ENCODE measurements at places on chromosomes 5 and 9. TPM values are rescaled to one million over a fixed set of nuclear protein-coding genes. Genes with fewer than 3 reads are reported as not detected.

RECK gene
- total RNA-seq, result 8.1 TPM

SLC22A4 gene
- total RNA-seq, result 0.10 TPM

LCN1 gene
- not detected for total RNA-seq

CCDC183 gene
- total RNA-seq, result 1.4 TPM

ADAMTSL2 gene
- not detected for total RNA-seq

STING1 gene
- total RNA-seq, result 277 TPM

GHR gene
- total RNA-seq, result not detected

DNA sequence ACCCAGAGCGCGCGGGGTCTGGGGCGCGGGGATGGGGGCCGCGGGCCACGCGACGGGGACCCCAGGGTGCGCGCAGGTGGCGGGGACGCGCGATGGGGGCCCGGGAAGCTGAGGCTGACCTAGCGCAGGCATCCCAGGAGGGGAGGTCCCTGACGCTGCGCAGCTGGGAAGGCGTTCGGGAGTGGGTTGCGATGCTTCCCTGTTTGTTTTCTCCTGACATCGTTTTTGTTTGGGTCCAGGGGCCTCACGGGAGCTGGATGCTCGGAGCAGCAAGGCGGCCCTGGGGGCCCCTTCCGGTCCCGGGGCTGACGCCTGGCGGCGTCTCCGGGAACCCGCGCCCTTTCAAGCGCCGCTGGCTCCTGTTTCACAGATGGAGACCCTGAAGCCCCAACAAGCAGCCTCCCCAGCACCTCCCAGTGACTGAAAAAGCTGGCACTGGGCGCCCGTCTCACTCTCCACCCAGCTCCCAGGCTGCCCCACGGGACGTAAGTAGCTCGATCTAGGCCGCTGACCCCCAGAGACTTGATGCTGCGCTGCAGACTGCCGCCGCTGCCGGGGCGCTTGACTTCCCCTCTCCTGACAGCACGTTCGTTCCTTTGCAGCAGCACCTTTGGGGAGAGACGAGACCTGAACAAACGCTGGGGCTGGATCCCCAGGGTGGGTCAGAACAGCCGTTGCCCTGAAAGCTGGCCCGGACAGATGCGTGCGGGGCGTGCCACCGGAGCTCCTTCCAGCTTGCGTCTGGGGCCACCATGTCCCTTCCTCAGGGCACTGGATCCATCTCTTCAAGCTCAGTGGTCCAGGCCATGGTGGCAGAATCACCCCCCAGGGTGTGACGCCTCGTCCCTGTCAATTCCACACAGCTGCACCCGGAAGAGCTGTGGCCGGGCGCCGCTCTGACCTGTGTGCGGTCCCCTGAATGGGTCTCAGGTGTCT is 593 bp downstream of the BRD3OS start:
- peak; percentile 56 for DNase-seq

- DNase-seq, result no peak
Observed at GRCh38 chr9:114613087-114613486, 2.0 kb downstream of the TMEM268 start.

GRCh38 chr5:125421006-125421405 is 674.6 kb upstream of the ZNF608 start:
- DNase-seq, result no peak

DNA sequence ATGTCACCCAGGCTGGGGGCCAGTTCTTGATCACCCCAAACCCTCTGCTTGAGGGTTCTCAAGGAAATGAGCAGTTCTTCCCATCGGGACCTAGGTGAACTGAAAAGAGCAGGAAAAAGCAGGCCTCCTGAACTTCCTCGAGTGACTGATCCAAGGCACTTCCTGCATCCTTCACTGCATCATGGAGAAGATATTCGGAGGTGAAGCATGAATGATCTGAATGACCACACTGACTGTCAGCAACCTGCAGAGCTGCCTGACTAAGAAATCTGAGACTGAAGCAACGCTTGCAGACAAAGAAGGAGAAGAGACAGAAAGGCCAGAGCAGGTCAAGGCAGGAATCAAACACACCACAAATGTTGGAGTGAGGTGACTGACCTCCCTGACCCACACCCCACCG is 420.2 kb downstream of the AGTPBP1 start:
- DNase-seq, result no peak

- no peak for DNase-seq
Observed at GRCh38 chr5:5602554-5602953, 180.1 kb downstream of the ICE1 start.

- DNase-seq, result no peak
Observed at GRCh38 chr9:137276473-137277328, 825 bp upstream of the TOR4A start.

GRCh38 chr9:131994364-131995125 is 85.1 kb downstream of the MED27 start:
- DNase-seq, result no peak

DNA sequence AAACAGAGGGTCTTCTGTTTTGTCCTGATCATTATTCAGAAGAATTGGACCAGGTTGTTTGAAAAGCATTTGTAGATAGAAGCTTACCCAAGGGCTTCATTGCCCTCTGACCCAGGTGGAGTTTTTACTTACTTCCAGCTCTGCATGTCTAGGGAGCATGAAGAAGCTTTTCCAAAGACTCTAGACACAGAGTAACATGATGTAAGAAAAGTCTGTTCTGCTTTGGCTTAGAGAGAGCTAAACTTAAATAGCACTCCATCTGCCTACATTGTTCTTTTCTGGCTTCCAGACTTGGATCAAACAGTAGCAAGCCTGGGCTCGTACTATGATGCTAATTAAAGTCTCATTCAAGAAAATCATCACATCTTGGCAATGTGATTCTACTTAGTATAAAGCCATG is 112.1 kb downstream of the SNCAIP start:
- no peak for DNase-seq

DNA sequence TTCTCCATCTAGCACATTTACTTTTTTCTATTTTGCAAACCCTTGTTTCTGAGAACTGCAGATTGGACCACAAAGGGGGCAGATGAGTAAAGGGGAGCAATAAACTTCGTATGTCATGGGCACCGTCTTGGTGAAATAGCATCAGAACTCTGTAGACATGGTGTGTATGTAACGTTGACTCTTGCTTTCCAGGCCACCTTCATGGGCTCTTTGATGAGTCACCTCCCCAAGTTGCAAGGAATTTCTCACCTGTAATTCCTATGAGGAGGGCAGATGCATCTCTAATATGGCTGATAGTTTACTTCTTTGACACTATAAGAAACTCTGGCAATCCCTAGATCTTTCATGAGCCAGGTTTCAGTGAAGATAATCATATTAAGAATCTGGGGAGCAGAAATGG is 163.4 kb upstream of the PLPPR1 start:
- DNase-seq, result no peak

- no peak for DNase-seq
Observed at GRCh38 chr9:11779971-11780370, 913.2 kb upstream of the TYRP1 start.

GRCh38 chr5:103690676-103691075 is 128.1 kb upstream of the NUDT12 start:
- DNase-seq, result no peak

GRCh38 chr5:39518516-39518915 is 93.7 kb upstream of the DAB2 start:
- DNase-seq, result no peak

DNA sequence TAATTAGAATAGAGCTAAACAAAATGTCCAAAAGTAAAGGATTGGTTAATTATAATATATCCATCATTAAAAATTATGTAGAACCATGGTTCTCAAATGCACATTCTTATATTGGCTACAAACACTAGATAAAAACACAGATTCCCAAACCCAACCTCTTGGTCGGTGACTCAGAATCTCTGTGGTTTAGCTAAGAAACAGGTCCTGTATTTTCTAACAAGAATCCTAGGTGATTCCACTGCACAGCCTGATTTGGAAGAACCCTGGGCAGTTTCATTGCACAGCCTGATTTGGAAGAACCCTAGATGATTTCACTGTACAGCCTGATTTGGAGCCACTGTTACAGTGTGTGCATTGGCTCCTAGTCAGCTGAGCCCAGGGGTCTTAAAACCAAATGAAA is 67.9 kb downstream of the KIAA1958 start:
- no peak for DNase-seq
